ENCODE measurements at places on chromosomes 3 and 15.

- no peak for DNase-seq
These were observed 48.2 kb upstream of the MYO5C start for GRCh38 chr15:52343831-52344230.

- DNase-seq: no peak
These were observed 260.4 kb upstream of the KCNMB2 start for GRCh38 chr3:178275793-178276192.

DNA sequence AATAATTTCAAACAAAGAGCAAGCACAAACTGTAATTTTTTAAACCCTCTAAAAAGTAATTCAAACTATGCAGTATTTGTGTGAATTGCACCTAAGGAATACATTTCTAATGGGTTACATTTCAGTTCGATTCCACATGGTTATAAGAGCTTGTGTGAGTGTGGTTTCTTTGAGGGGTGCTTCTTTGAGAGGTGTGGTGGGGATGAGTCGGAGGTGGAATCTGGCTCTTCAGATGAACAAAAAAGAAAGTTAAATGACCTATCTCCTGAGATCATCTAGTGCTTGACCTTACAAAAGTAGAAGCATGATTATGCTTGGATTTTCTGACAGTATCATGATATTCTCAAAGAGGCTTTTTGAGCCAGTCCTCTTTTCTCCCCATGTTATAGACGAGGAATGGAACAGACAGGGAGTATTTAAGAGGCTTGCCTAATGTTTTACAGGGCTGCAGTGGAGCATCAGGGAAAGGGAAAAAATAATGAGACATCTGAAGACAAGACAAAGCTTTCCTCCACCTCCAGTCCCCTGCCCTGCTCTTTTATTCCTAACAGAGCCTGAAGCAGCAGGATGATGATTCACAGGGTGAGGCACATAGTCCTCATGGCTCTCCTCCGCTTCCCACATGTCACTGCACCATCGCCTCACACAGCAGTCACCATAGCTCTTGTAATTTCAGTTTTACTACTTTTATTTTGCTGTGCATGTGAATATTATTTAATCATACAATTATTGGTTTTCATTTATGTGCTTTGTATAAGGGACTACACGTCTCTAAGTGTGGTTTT, 82.0 kb downstream of the LYSMD4 start:
- DNase-seq: no peak

DNA sequence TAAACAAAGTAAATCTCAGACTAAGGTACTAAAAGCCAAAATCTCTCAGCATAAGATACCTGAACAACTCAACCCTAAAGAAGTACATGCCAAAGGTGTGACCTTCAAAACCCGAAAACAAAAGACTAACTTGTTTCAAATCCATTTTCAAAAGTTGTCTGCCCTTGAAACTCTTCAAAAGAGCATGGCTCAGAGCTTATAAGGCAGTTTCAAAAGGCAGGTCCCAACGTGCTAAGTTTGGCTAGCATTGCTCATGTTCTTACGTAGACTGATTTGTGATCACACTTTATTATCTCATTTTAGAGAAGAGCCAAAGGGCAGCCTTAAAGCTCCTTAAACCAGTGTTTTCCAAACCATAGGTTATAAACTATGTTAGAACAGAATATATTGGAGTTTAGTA, 112.2 kb downstream of the FEZF2 start:
- no peak for DNase-seq

- peak; percentile 10 for DNase-seq
These were observed 61.9 kb upstream of the C3orf80 start for GRCh38 chr3:160163229-160163878.

GRCh38 chr3:108669208-108669607, 79.7 kb downstream of the DZIP3 start:
- no peak for DNase-seq

- no peak for DNase-seq
These were observed 24.1 kb downstream of the PLCL2 start for GRCh38 chr3:16908896-16909295.
